ENCODE measurements at places on chromosomes 5 and 9.

- H3K36me3 ChIP-seq = no peaks in the 10 kb centered on the region
- DNase-seq = no peak
- no peak overlapping the region for H3K4me3 ChIP-seq
- no peaks in the 10 kb centered on the region for H3K27me3 ChIP-seq
- no peak overlapping the region for H3K27ac ChIP-seq
- H3K4me1 ChIP-seq = no peaks in the 10 kb centered on the region
These were observed 237.3 kb downstream of the DRD1 start for GRCh38 chr5:175206669-175207068.

GRCh38 chr9:69252436-69252835, 72.6 kb upstream of the ENTREP1 start:
- peaks cover 65% of the 10 kb centered on the region for H3K36me3 ChIP-seq
- DNase-seq = no peak
- H3K4me1 ChIP-seq = peaks cover 26% of the 10 kb centered on the region
- peak overlapping the region; percentile 39 for H3K4me3 ChIP-seq
- H3K27me3 ChIP-seq = no peaks in the 10 kb centered on the region
- H3K27ac ChIP-seq = peak overlapping the region; percentile 89

DNA sequence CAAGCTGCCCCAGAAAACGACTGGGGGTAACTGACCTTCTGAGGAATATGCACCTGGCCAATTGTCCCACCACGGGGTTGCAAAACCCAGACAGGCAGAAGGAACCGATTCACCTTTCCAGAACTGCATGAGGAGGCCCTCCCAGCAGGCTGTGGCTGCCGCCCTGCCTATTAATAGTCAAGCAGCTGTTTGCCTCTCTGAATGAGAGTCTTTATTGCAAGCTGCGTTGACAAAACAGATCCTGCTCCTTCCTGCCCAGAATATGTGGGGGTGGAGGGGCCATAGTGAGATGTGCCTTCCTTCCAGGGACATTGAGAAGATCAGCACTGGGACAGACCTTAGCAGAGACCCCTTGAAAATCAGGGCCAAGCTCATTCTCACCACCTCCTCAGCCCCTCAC, 18.3 kb upstream of the TCOF1 start:
- H3K4me1 ChIP-seq = peaks cover 8% of the 10 kb centered on the region
- peak overlapping the region; percentile 61 for H3K27ac ChIP-seq
- DNase-seq = no peak

DNA sequence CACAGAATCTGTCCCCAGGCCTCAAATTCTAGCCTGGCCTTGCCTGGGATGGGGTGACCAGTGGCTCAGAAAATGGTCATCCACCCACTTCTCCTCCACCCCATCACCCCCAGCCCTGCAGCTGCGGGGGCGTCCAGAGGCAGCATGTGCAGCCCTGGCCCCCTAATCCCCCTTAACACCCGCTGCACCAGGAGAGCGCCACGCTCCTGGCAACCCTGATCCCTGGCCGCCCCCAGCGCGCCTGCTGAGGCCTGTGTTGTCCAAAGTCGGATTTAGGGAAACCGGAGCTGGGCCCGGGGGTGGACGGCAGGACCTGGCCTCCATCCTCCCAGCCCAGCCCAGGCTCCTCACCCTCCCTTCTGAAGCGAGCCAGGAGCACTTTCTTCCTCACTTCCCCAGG, 22.0 kb downstream of the NR5A1 start:
- H3K4me3 ChIP-seq = no peak overlapping the region
- peaks cover 10% of the 10 kb centered on the region for H3K27me3 ChIP-seq
- no peaks in the 10 kb centered on the region for H3K4me1 ChIP-seq
- H3K27ac ChIP-seq = no peak overlapping the region
- no peak for DNase-seq
- no peaks in the 10 kb centered on the region for H3K36me3 ChIP-seq

Data from endothelial cell (in vitro differentiated cells).